ENCODE measurements at places on chromosomes 5 and 9.
A peak's percentile ranks its signal among the peaks of the same experiment; 100 is the strongest.

DNA sequence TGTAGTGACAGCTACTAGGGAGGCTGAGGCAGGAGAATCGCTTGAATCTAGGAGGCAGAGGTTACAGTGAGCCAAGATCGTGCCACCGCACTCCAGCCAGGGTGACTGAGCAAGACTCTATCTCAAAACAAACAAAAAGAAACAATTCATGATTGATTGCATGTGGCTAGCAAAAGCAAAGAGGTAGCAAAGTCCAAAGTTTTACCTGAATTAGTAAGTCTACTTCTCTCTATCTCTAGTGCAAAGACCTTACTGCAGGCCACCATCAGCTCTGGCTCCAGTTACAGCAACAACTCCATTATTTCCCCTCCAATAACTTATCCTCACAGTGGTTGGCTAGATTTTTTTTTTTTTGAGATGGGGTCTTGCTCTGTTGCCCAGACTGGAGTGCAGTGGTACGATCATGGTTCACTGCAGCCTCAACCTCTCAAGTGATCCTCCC lies 6.2 kb upstream of the SAR1B start:
- DNase-seq = no peak

DNA sequence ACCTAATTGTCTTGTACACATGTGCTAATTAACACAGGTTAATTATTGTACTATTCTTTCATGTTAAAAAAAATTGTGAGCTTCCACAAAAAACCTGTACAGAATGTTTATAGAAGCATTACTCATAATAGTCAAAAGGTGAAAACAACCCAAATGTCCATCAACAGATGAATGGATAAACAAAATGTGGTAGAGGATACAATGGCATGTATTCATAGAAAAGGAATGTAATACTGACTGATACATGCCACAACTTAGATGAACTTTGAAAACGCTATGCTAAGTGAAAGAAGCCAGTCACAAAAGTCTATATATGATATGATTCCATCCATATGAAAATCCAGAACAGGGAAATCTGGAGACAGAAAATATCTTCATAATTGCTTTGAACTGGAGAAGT lies 25.6 kb downstream of the RRAGA start:
- no peak for DNase-seq

DNA sequence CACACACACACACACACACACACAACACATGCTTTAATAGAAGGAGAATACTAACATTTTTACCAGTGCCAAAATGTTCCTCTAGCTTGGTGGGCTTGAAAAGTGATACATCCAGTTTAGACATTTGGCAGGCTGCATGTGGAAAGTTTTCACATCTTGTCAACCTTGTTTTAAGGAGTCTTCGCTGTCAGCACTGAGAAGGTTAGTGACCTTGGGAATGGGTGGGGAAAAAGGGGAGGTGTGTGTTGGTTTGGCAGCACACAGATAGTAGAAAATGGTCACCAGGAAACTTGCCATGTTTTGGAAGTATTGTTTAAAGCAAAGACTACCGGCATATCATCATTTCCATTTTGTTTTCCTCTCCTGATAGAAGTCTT lies 346.5 kb upstream of the ADAMTSL1 start:
- no peak for DNase-seq

DNA sequence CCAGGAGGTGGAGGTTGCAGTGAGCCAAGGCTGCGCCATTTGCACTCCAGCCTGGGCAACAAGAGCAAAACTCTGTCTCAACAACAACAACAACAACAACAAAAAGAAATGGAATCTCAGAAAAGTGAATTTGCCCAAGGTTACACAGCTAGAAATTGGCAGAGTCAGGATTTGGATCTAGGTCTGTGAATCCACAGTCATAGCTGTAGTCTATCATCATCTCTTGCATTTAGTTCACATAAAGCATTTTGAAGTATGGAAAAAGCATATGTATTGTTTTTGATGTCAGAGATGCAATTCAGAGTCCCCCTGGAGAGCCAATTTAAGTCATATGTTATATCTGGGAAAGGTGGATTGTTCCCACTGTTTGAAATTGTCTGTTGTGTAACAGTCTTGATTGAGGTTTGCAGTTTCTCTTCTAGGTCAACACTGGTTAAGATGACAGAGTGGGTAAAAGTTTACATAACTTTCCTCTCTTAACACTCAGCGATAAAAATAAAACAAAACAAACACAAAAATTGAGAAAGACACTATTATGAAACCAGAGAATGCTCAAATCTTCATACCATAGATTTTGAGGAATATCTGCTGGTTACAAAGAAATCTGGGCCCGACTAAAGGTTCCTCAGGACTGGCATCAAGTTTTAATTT lies 21.5 kb upstream of the GPR21 start:
- no peak for DNase-seq

DNA sequence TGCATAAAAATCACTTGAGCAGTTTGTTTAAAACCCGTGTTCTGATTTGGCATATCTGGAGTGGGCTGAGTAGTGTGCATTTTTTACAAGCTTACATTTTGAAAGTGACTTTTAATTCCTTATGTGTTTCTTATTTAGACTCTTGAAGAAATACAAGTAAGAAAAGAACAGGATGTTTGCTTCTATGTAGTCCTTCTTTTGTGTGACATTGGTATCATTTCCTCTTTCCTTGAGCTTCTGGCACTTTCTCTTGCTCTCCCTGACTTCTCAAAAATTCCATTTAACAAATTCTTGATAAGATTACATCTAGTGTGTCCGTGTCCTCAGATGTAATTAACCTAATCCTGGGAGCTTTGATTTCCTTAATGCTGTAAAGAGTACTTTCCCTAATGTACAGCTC lies 12.5 kb downstream of the GARNL3 start:
- DNase-seq = no peak

- DNase-seq = no peak
Measured at GRCh38 chr5:63154476-63155309, 576.1 kb downstream of the LRRC70 start.

DNA sequence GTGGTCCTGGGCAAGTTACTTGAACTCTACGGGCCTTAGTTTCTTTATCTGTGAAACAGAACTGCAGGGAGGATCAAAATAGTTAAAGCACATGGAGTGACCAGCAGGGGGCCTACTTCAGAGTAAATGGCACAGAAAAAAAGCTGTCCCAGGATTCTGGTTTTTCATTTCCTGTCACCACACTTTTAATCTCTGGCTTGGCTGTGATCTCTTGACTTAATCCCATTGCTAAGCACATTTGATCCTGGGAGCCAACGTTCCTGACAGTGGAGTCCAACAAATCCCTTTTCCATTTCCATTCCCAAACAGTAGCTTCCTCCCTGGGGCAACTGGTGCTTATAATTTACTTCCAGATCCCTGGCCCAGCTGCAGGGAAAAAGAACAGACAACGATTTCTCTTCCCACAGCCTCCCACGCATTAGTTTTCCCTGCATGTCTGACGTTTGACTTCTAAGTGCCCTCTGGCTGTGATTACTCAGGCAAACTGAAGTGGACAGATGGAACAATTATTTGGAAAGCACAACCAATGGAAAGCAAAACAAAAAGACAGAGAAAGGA lies 136.5 kb upstream of the STK32A start:
- DNase-seq = peak; percentile 24

GRCh38 chr5:99010294-99010693 lies 81.5 kb upstream of the CHD1 start:
- DNase-seq = no peak

DNA sequence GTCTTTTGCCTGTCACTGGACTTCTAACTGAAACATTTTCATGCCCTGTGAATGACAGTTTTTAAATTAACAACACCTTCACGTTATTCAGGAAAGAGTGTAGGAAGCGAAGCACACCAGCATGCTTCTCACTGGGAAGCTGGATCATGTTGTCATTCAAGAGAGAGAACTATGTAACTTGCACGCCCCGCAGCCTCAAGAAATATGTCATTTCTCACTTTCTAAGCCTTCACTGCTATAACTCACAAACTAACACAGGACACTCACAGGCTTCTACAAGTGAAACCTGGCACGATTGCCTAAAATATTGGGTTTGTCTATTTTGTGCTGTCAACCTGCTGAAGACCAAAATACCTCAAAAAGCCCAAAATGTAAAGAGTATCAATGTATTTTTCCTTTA lies 466.3 kb downstream of the EFNA5 start:
- no peak for DNase-seq

GRCh38 chr9:124834591-124834990 lies 18.7 kb upstream of the WDR38 start:
- no peak for DNase-seq
